ENCODE measurements at places on chromosomes 7 and 10. TPM values are rescaled to one million over a fixed set of nuclear protein-coding genes. Genes with fewer than 3 reads are reported as not detected.

Gene BET1
- total RNA-seq = 39.5 TPM

DNA sequence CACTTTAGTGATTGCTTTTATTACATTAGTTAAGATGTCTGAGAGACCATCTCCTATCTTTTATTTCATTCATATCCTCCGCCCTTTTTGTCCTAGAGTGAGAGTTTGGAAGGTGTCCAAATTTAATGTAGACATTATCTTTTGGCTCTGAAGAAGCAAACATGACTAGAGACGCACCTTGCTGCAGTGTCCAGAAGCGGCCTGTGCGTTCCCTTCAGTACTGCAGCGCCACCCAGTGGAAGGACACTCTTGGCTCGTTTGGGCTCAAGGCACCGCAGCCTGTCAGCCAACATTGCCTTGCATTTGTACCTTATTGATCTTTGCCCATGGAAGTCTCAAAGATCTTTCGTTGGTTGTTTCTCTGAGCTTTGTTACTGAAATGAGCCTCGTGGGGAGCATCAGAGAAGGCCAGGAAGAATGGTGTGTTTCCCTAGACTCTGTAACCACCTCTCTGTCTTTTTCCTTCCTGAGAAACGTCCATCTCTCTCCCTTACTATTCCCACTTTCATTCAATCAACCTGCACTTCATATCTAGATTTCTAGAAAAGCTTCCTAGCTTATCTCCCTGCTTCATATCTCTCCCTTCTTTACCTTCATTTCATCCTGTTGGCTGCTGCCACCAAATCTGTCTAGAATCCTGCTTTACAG, 10.4 kb upstream of the CLCN1 start:
- peaks cover 12% of the 10 kb centered on the region for H3K4me1 ChIP-seq
- no peaks in the 10 kb centered on the region for H3K27me3 ChIP-seq
- H3K27ac ChIP-seq = no peak overlapping the region
- no peak overlapping the region for H3K4me3 ChIP-seq

Gene CEP55
- 53.6 TPM for total RNA-seq

Gene OR2A5
- total RNA-seq = not detected

All from HFFc6 (cell line).